ENCODE measurements at places on chromosomes 16 and 17.

GRCh38 chr17:70078994-70079531 lies 4.0 kb downstream of the KCNJ16 start:
- DNase-seq: no peak

DNA sequence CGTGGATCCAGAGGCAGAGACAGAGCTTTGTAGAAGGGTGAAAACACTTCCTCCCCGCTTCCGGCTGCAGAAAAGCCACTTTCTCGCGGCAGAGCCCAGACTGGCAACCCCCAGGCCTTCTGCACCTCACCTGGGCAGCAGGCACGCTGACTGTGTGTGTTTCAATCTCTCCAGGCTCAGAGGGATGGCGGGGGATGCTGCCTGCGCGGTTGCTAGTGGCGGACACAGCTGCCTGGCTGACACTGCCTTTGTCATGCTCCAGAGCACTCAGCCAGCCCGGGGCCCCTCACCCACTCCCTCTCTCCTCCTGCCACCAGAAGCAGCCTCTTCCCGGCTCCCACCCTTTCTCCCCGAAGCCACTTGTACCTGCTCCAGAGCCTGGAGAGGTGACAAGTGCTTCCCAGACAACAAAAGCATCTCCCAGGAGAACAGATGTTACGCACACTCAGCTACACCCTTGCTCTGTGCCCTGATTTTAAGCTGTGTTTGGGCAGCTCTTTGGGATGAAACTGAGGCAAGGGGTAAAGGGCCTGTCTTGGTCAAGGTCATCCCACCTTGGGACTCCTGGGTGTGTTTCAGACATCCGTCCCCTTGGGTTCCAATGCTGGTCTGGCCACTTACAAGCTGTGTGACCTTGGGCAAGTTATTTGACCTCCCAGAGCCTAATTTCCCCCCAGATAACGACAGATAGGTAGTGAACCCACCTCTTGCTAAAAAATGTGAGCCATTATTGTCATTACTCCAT lies 9.2 kb upstream of the GLIS2 start:
- DNase-seq: peak; percentile 76

DNA sequence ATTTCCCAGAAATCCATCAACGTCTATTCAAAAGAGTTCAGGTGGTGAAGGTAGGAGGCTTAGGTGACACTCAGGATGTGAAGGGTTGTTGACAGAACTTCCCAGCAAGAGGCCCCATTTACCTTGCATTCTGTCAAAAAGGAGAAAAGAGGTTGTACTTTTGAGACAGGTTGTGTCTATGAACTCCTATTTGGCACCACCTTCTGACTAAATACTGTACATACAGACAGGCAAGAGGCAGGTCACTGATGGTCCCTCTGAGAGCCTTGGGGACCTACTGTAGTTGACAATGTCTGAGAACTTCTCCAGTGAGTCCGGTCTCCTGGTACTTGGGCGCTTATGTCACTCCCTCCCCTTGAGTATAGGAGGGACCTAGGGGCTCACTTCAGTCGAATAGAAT lies 479.3 kb upstream of the ZFHX3 start:
- DNase-seq: no peak

- peak; percentile 18 for DNase-seq
Observed at GRCh38 chr16:57984443-57985203, 13.7 kb upstream of the CNGB1 start.

DNA sequence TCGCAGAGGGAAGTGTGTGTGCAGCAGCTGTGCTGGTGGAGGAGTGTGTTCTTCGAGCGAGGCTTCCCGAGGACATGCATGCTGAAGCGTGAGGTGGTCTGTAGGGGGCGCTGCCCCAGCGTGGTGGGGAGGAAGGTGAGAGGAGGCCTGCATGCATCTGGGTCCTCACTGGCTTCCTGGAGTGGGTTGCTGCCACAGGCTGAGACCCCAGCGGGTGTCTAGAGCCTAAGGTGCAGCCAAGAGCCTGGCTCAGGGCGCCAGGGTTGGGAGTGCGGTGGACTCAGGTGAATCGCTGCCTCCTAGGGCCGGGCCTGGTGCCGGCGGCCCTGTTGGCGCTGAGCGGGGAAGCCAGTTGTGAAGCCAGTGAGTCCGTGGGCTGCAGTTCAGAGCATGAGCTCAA lies 7.5 kb upstream of the HSD3B7 start:
- no peak for DNase-seq

DNA sequence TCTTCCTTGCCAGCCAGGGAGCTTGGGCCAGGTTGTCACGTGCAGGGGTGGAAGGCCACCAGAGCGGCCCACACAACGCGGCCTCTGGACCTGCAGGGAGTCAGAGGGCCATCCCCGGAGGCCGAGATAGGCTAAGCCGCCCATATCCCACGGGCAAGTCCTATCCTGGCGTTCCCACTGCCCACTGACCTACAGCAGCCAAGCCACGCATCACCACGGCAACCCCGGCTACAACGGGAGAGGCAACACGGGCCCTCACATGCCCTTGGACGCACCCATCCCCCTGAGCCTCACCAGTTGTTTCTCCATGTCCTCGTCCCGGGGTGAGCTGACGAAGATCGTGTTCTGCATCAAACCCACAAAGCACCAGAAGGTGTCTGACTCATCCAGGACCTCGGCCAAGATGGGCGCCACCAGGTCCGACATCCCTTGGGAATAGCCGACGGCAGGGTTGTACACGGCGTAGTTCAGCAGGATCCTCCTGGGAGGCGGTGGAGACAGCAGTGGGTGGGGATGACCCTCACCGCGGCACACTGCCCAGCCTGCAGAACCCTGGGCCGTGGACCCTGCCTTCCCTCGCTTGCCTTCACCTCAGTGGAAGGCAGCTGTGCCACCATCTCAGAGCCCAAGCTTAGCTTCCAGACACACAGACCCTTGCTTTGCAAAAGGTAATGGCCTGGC lies 88.2 kb downstream of the TBC1D16 start:
- no peak for DNase-seq

DNA sequence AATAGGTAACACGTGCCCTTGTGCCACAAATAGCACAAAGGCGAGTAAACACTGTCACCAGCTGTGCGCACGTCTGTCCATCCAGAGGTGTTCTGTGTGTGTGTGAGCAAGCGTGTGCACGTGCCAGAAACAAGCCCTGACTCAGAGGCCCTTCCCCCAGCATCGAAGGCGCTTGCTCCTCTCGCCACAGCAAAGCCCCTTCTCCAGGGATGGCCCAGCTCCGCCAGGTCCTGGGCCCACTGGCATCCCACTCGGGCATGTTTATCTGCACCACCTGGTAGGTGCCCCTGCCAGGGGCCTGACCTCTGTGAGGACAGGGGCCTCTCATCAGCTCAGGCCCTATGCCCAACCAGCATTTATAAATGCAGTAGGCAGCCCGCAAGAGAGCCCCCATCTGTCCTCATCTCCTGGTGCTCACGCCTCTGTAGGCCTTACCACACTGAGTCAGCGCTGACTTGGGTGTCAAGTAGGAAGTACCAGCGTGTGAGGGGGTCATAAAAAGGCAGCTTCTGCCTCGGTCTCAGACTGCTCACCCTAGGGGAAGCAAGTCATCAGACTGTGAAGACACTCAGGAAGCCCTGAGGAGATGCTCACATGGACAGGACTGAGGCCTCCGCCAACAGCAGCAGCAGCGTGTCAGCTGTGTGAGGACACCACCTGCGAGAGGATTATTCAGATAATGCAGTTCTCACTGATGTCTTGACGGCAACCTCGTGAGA lies 10.8 kb downstream of the TMEM235 start:
- DNase-seq: no peak

DNA sequence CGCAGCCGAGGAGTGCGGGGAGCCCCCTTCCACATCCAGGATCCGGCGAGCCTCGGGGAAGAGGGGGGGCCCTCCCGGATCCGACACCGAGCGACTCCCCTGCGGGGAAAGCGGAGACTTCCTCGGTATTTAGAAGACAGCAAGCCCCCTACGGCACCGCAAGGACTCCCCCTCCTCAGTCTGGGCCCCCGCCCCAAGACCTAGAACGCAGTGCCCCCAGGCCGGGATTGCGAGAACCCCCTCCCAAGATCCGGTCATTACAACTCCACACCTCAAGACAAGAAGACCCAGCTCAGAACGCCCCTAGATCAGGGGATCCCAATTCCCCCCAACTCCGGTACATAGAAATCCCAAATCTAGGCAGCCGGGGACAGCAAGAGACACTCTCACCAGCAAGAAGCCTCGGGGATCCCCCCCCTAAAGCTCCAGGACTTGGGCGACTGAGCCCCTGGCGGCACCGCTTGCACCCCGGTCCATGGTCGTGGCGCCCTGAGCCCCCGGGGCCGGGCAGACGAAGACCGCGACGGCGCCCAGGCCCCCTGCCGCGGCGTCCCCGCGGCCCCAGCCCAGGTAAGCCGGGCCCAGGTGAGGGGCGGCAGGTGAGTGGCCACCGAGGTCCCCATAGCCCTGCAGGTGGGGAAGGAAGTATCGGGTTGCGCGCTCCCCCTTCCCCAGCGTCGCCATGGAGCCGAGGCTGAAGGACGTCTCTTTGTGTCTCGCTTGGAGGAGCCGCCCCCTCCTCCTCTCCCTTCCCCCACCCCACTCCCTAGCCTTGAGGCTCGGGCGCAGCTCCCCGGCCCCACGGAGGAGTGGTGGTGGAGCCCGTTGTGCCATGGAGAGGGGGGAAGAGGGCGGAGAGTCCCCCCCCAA lies 641 bp downstream of the SBK1 start:
- peak; percentile 62 for DNase-seq

DNA sequence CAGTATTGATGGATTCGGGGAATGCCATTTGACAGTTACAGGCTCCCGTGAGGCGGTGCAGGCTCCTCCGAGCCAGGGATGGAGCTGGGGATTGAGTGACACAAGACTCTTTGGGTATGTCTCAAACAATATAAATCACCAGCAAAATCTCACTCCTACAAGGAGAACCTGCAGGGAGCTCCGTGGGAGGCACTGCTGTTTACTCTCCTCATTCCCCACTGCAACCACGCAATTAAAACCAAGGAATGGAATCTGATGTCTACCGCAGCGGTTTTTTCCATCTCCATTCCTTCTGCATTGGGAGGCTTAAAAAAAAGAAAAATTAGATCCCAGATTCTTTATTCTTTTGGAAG lies 157.9 kb downstream of the WWOX start:
- no peak for DNase-seq

- DNase-seq: peak; percentile 44
Observed at GRCh38 chr17:45310380-45311324, 6.2 kb downstream of the MAP3K14 start.

DNA sequence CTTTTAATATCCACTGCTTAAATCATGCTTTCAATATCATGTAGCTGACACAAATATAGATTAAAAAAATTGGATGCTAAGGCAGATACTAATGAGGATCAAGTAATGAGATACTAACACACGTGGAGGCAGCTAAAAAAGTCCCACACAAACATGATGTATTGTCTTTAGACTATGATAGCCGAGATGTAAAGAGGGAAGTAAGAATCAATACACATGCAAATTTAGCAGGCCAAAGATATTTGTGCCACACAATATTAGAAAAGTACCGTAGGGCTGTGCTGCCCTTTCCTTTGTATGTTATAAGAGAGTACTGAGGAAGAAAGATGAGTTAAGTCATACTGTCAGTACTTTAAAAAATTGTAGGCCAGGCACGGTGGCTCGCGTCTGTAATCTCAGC lies 51.4 kb upstream of the STAC2 start:
- no peak for DNase-seq

DNA sequence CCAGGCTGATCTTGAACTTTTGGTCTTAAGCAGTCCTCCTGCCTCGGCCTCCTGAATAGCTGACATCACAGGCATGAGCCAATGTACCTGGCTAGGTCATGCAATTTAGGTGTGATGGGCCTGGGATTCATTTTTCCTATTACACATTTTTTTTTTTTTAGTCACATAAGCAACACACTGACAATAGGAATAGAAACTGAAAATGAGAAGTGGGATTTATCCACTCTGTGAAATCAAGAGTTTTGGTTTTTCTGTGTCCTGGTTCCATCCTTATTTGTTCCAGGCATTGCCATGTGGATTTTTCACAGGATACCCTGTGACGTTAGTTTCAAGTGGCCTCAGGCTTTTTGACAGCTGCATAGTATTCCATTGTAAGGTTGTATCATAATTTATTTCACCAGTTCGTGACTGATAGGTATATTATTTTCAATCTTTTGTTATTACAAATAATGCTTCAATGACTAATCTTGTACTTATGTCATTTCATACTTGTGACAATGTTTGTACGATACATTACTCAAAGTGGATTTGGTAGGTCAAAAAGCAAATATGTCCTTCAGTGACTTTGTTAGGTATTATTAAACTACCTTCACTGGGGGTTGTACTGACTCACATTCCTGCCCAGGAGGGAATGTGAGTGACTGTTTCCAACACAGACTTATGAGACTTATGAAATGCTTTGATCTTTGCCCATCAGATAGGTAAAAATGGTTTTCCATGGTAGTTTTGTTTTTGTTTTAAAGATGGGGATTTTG lies 10.6 kb downstream of the ADCY7 start:
- no peak for DNase-seq

- peak; percentile 46 for DNase-seq
Observed at GRCh38 chr17:17783116-17783824, 53.5 kb downstream of the SREBF1 start.

GRCh38 chr16:8678068-8678927 lies 3.9 kb downstream of the ABAT start:
- no peak for DNase-seq

- DNase-seq: no peak
Observed at GRCh38 chr17:15951368-15952047, 6.6 kb downstream of the ADORA2B start.

- no peak for DNase-seq
Observed at GRCh38 chr16:70548936-70549335, 25.3 kb downstream of the SF3B3 start.

- DNase-seq: no peak
Observed at GRCh38 chr17:50621574-50622031, 13.1 kb upstream of the ABCC3 start.

DNA sequence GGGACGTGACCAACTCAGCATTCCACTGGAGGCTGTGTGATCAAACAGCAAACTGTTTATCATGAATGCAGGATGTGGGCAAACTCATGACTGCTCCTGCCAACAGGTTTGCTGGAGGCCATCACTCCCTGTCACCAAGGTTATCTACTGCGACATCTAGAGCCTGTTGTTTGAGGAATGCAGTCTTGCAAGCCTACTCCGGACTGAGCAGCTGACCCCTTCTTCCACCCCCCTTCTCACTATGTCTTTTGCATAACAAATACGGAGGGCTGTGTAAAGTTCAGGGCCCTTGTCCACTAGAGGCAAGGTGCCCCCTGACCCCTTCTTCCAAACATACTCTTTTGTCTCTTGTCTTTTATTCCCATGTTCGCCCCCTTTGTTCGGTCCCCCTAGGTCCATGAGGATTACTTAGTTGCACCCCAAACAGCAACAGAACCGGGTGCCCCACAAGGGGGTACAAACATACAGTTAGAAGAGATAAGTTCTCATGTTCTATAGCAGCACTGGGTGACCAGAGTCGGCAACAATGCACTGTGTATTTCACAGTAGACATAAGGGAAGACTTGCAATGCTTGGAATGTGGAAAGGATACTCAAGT lies 28.7 kb downstream of the MEAK7 start:
- no peak for DNase-seq
